Hypothalamus (tissue), 51 donors: ENCODE measurements at places on chromosomes 5 and 9.

DNA sequence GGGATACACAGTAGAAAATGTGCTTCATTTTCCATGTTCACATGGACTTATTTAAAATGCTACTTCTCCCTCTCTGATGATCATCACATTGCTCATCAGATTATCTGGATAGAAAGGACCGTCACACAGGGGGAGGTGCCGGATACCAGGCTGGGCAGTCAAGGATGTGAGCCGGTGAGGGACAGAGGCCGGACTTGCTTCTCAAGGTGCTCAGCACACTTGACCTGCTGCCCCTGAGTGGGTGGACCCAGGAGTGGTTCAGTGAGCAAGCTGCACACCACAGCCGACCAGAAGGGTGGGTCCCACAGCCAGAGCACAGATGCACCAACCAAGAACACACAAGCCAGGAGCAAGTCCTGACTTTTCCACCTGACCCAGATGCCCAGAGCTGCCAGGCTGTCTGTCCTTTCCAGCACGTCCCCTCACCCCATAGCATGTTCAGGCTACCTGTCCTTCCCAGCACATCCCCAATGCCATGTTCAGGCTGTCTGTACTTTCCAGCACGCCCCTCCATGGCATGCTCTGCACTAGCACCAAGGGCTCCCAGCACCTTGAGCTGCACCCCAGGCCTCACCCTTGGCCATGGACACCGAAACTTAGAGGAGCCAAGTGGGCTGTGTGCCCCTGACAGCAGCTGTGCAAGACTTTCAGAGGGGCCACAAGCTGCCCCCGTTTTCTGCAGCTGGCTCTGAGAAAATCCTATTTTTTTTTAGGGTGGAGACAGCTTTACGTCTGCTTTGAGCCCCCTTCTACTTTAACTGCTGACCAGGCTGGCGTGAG lies 77.8 kb downstream of the SECISBP2 start:
- no peak for DNase-seq

DNA sequence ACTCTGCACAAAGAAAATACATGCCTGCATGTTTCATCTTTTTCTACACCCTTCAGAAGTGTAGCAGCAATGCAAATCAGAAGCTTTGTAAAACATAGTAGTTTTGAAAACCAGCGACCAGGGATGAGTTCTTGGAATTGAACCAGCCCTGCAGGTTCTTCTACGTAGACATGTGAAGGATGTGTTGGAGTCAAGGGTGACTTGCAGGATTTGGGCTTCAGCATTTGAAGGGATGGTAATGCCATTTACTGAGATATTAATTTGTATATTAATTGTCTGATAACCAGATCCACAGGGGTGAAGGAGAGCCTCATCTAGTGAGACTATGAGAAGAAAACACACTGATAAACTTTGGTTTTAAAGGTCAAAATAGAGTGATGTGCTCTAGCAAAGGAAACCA lies 72.4 kb downstream of the KIAA1958 start:
- no peak for DNase-seq

GRCh38 chr9:107584944-107585343 lies 95.4 kb upstream of the KLF4 start:
- no peak for DNase-seq

DNA sequence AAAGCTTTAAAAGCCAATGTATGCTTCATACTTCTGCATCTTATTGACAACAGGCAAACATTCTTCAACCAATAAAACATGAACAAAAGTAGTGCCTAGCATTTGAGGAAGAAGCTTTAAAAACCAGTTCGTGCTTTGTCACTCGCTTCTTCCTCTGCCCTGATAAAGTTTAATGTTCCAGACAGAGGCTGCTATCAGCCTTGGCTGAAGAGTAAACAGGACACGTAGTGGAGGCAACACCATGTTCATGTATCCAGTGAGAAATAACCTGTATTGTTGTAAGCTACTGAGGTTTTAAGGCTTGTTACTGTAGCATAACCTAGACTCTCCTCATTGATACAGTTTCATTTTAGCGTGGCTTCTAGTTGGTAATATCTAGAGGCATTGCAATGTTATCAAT lies 3.2 kb upstream of the FUBP3 start:
- no peak for DNase-seq

- no peak for DNase-seq
Observed at GRCh38 chr5:14406554-14406849, 175.1 kb upstream of the OTULINL start.

GRCh38 chr5:90479611-90480385 lies 5.1 kb downstream of the POLR3G start:
- no peak for DNase-seq

- no peak for DNase-seq
Observed at GRCh38 chr9:132582786-132583583, 579 bp downstream of the BARHL1 start.

DNA sequence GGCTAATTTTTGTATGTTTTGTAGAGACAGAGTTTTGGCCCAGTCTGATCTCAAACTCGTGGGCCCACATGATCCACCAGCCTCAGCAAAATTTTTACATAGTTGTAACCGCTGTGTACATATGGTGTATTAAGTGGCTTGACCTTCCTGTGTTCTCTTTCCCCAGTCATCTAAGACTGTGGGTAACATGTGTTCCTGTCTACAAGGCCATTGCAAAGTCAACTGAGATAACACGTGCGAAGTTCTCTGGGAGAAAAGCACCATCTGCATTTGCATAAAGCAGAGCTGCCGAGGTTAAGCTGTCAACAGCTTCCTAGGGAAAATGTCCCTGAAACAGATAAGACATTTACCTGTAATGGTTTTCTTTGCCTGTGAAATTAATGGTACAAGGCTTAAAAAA lies 273.7 kb downstream of the FANCC start:
- no peak for DNase-seq

DNA sequence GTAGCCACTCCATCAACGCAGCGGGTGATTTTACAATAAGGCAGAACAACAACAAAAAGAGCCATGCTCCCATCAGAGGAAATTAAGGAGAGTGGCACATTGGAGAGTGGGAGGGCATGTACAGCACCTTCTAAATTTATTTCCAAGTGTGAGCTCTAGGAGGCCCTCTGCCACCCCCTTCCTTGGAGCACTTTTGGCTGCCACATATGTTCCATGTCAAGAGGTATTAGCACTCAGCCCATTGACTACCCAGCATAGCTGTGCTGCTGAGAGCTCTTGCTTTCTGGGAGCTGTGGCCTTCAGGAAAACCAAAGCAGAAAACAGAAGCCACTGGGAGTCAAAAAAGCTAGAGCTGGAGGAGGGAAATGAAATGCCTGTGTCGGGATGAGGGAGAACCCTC lies 200.2 kb upstream of the PANK3 start:
- DNase-seq, result no peak

DNA sequence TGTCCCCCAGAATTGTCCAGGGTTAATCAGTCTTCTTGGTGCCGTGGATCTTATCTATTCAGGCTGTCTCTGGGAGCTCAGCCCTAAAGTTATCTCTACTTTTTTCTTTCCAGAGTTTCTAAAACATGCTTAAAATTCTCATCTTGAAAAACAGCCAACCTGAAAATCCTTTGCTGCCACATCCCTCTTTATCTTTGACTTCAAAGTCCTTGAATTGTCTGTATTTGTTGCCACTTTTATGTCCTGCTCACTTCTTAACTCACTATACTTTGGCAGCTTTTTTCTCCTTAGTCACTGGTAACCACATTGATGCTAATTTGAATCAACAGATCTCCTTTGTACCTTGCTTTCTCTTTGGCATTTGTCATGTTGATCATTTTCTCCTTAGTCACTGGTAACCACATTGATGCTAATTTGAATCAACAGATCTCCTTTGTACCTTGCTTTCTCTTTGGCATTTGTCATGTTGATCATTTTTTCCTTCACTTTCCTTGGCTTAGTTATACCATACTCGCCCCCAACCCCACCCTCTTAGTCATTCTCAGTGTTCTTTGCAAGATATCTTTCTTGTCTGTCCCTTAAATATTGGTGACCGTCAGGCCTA lies 8.5 kb downstream of the DMXL1 start:
- DNase-seq, result no peak

DNA sequence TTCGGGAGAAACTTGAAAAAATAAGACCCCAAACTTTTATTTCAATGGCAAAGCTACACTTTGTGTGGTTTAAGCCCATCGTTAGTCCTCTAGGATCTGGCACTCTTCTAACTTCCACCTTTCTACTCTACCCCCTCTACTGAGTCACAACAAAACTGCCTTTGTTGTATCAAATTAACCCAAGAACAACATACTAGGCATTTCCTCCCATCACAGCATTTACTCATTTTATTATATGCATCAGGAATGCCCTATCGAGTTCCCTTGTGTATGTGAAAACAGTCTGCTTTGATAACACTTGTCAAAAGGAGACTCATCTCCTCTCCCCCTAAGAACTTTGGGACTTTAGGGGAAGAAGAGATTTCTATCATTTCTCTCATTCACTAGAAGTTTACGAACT lies 158.9 kb upstream of the FREM1 start:
- DNase-seq, result no peak

DNA sequence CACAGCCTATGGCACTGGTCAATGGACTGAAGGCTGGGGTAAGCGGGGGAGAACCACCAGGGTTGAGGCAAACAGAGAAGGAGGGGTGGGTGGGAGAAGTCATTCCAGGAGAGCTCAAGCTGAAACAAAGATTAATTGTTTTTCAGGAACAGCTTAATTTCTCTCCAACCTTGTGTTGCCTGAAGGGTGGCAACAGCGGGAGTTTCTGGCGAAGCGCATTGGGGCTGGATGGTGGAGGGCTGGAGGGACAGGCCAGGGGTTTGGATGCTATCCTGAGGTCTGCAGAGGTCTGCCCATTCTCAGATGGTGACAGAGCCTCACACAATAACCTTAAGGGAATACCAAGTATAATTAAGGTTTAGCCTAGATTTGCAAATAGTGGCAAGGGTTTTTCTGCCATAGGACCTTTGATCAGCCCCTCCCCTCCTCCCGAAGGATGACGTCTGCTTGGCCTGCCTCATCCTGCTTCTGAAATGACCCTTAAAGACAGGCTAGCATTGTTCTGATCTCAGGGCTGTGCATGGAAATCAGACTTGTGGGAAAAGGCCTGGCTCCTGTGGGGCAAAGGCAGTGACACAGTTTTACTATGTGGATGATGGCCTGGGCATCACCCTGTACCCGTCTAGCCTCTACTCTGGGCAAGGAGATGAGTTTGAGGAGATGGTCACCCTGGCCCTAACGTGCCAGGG lies 32.7 kb downstream of the PSD2 start:
- peak; percentile 58 for DNase-seq

DNA sequence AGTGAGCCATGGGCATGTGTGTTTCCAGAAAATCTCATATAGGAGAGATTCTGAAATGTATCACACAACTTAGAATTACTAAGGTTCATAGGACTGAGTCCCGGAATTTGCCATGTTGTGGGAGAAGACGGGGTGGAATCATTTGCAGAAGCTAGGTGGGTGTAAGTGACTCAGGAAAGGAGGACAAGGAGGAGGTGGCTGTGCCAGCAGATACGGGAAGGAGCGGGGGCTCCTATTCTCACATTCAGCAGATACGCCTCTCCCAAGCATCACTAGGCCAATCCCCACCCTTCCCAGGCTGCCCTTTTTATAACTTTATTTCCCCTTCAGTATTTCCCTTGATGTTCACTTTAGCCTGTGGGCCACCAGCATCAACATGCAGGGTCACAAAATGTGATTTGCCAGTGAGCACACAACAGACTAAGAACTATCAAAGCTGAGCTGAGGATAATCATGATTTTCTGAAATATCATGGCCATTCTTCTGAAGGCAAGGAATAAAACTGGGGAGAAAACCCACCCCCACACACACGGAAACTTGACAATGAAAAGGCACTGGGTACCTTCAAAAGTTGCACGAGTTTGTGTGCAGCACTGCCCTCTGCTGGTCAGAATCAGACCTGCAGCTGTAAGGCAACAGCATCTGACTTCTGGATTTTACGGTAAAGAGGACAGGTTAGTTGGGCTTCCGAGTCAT lies 133.2 kb downstream of the MTX3 start:
- peak; percentile 61 for DNase-seq

- DNase-seq, result no peak
Observed at GRCh38 chr9:108748776-108749175, 107.0 kb downstream of the ACTL7B start.

DNA sequence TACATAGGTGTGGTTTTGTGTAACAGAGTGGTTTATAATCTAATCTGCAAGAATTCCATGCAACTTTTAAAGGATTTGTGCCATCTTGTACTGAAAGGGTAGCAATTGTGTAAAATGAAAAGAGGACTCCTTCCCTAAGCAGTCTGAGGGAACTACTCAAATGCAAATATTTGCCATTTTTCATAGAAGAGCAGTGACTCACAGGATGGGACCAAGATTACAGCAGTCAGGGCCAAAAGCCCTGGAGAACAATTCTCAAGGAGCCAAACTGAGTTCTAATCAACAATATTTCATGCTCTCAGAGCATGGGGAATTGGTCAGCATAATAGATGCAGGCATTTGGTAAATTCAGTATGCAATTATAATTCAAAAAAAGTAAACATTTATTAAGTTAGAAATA lies 495.8 kb downstream of the CHSY3 start:
- no peak for DNase-seq

- DNase-seq, result no peak
Observed at GRCh38 chr5:81853030-81853357, 102.1 kb upstream of the SSBP2 start.

DNA sequence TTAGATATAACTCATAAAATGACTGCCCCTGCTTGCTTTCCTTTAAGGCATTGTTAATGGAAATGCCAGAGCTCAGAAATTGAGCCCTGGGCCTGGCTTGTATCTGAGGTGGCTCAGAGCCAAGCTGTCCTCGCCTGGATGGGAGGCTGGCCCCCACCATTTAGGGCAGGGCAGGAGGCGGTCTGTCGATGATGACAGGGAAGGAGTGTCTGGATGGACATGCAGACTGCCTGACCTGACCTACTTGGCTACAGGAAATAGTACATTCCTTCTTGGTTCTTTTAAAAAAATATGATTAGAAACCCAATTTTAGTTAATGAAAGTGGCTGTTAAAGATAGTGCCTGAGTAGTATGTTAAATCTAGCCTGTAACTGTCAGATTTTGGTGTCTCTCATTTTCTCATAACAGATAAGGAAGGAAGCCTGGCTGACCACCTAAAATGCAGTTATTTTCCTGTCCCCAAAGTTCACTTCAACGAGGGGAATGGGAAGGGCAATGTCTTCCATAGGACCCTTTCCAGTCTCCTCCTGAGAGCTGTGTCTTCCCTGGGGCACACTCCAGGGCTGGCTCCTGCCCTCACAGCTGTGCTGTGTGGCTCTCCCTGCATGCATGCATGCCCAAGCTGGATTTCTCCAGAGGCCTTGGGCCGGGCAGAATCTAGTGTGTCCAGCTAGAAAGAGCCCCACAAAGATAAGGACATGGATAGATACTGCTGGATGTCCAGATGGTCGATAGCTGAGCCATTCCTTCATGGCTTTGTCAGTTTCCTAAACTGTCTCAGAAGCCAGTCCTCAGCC lies 42.3 kb downstream of the MACROH2A1 start:
- DNase-seq, result no peak
